Stimulated activated memory B cell treated with anti-CD40 and anti-IgM and Interleukin-4, amounts not matched to agents 10 μg/mL and 1 μg/mL and 100 μg/mL, for 72 hours (primary cell): ENCODE measurements at places on chromosomes 12 and 14.

DNA sequence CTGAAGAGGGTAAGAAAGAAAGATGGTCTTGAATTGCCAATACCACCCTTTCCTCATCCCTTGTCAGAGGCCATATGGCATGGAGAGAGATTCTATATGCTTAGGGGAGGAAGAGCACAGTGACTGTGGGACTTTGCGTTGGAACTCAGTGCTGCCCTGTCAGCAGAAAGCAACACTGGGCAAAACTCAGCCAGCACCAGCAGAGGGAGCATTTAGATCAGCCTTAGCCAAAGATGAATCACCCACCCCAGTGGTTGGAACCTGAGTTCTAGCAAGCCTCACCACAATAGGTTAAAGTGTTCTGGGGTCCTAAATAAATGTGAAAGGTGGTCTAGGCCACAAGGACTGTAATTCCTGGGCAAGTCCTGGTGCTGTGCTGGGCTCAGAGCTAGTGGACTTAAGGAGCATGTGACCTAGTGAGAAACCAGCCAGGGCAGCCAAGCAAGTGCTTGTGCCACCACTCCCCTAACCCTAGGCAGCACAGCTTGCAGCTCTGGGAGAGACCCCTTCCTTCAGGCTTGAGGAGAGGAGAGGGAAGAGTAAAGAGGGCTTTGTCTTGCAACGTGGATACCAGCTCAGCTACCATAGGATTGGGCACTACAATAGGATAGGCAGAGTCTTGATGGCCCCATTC is 11.4 kb upstream of the BCAT1 start:
- ATAC-seq = peak; percentile 75

- peak; percentile 28 for ATAC-seq
Measured at GRCh38 chr12:105329926-105330282, 587 bp upstream of the C12orf75 start.

DNA sequence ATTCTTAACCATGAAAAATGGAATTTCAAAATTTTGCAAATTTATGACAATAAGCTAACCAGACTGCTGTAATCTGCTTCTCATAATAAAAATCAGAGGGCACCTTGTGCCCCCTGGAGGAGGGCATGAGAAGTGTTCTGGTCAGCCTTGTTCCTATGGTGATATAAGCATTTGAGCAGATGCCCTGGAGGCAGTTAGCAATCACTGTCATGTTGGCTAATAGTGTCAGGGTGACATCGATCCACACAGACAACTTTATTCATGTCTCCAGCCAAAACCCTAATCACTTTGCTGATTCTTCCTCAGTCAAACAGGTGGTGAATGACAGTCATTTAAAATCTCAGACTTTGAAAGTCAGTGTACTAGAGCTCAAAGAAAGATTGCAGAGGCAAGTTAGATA is 943.0 kb downstream of the GALC start:
- ATAC-seq = no peak

DNA sequence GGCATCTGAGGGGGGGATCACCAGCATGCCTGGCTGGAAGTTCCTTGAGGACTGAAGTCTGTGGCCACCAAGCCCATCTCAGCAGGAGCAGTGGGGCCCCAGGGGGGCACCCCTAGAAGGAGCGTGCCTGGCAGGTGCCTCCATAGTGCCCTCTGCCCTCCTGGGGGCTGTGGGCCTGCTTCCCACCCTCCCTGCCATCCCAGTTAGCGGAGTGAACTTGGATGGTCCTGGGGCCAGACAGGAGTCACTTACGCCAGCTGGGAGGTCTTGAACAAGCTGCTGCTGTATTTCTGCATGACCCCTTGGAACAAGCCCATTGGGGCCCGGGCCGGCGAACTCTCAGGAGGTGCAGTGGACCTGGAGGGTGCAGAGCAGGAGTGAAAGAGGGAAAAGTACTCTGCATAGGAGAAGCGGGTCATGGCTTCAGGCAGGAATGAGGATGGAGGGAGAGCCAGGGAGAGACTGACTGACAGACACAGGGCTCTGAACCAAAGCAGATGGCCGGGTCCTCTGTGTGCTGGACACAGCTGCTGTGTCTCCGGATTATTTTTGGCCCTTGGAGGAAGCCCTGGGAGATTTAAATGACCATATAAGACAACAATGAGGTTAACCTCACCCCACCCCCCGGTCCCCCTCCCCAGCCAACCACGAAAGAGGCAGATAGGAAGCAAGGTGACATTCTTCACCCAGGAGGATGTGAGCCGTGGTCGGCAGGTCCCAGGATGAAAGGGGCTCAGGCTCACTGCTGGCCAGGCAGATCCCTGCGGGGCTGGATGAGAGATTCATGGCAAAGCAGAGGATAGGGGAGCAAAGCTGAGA is 19.6 kb downstream of the ASB2 start:
- no peak for ATAC-seq

GRCh38 chr12:39814626-39815025 is 195.0 kb upstream of the ABCD2 start:
- ATAC-seq = no peak

GRCh38 chr12:102169922-102170621 is 27.6 kb downstream of the PMCH start:
- no peak for ATAC-seq

GRCh38 chr12:4412465-4412864 is 33.0 kb upstream of the FGF23 start:
- no peak for ATAC-seq

DNA sequence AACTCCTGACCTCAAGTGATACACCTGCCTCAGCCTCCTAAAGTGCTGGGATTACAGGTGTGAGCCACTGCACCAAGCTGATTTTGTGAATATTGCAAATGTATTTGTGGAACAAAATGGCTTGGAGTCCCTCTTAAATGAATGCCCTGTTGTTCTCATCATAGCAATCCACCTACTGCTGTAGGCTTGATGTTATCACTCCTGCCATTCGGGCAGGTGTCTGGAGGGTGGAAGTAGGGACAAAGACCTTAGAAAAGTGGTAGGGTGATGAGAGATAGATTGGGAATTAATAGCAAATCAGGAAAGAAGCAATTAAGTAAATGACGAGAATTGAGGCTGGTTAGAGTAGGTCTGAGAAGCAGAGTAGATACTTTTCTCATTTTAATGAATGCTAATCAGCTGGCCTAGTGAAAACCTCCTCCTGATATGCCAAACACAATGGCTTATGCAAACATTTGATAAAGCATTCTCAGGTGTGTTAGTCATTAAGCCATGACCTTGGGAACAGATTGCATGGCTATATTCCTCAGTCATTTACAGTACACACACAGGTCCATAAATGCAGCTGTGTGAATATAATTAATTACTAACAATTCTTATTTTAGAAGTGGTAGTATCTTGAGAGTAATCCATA is 60.5 kb upstream of the USP44 start:
- ATAC-seq = no peak

DNA sequence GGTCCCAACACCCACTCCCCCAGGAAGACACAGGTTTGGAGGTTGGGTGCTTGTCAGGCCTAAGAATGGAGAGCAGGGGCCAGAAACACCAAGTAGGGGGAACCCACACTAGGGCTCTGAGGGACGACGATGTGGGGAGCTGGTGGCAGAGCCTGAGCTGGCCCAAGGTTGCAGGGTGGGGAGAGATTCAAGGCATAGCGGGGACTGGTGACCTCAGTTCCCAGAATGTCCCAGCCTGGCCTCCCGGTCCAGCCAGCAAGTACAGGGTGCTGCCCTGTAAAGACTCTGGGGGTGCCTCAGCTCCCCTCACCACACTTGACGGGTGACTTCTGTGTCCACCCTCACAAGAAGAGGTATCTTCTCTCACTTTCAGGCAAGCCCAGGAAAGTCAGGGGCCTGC is 86.7 kb downstream of the ALG10 start:
- no peak for ATAC-seq

DNA sequence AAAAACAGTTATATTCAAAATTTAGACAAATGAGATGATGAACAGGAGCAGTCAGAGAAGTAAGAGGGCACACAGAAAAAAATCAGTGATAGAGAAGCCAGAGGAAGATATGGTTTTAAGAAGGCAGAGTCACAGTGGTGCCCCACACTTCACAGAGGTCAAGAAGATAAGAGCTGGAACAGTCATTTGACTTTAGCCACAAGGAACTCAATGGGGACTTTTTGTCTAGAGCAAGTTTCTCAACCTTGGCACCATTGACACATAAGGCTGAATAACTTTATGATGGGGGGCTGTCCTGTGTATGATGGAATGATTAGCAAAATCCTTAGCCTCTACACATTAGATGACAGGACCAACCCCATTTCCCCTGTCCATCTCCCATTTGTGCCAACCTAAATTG is 172.8 kb upstream of the PLEKHG7 start:
- ATAC-seq = peak; percentile 57

GRCh38 chr12:40834321-40834720 is 142.1 kb downstream of the CNTN1 start:
- ATAC-seq = no peak

DNA sequence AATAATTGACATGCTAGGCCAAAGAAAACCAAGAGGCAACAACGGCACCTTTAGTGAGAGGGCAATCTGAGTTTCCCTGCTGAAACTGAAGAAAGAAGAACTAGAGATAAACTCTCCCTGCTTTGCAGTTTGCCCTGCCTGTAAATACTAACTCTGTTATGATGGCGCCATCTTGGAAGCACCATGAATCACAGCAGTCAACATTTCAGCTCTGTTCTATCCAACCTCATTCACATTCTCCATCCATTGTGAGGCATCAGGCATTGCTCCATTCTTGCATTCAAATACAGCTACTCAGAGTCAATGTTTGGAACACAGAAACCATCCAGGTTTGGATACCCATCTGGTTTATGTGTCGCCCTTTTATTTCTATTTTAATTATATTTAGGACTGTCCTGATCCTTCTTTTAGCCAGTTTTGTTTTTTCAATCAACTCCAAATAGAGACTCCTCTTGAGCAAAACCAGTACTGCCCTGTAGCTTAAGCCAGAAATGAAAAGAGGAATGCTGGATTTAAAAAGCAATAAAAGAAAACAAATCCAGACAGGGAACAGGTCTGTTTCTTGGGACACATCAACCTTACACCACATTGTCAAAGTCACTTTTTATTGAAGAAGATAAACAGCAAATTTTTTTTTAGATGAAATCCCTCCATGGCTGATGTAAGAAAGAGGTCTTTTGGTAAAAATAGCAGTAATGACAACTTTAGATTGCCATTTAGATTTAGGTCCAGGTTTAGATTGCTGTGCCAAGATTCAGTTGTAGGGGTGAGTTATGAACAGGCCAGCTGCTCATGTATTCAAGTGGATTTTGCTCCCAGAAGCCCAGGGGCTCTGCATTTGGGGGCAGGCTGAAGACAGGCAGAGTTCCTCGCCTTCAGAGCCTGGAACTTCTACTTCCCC is 33.3 kb upstream of the PPM1A start:
- no peak for ATAC-seq

- ATAC-seq = no peak
Measured at GRCh38 chr12:31772685-31773222, 43.9 kb upstream of the AMN1 start.

GRCh38 chr12:25827747-25828146 is 130.7 kb upstream of the RASSF8 start:
- ATAC-seq = no peak

DNA sequence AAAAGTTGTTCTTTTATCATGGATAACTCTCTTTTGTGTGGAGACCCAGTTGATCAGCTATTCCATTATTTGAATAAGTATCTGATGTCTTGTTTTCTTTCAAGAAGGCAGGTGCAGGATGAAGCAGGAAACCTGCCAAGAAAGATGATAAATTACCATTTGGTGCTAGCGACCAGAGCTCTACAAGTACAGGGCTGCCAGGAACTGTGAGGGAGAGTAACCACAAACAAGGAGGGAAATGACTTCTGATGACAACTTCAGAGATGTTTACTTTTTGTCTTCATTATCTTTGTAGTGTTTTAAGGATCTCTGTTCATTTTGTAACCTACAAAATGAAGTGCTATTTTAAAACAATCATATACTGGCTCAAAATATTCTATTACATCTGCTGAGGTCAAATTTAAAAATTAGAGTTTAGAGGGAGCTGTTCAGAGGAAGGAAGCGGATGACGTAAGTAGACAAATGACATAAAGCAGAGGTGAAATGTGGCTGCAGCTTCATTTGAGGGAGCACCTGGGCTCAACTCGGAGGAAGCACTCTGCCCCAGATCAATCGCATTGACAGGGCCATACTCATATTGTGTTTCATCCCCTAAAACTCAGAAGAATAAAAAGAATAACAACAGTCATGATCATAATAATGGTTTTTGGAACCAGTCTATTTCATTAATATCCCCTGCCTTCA is 226.8 kb downstream of the C12orf42 start:
- ATAC-seq = no peak

- ATAC-seq = no peak
Measured at GRCh38 chr14:92969871-92970270, 46.9 kb downstream of the CHGA start.

- no peak for ATAC-seq
Measured at GRCh38 chr12:92877904-92878303, 51.2 kb downstream of the EEA1 start.

- ATAC-seq = no peak
Measured at GRCh38 chr14:71322655-71323250, 415.5 kb downstream of the PCNX1 start.

DNA sequence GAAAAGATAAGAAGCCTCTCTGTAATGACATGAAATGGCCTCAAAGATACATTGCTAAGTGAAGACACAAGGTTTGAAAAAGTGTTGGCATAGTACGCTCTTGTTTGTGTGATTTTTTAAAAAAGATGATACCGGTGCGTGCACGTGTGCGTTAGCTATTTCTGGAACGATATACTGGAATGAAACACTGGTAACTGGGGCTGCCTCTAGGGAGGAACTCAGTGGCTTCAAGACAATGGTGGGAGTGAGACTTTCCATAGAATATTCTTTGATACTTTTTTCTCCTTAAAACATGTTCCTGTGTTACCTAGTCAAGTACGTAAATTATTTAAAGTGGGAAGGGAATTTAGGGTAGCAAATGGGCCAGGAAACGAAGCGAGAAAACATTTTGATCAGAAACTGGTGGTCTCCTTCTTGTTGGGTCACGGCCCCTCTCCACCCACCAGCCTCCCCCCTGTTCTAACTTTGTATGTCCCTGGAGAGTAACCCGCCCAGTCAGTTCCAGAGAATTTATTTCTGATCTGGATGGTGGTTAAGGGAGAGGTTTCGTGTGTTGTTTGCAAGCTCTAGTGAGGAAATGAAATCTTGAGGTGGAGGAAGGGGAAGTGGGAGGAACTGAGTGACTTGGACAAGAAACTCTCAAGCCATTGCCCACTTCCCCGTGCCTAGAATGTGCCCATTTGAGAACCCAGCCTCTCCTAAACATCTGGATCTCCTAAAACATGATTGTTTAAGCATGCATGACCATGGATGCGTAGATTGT is 6.6 kb downstream of the FGF6 start:
- ATAC-seq = peak; percentile 83

DNA sequence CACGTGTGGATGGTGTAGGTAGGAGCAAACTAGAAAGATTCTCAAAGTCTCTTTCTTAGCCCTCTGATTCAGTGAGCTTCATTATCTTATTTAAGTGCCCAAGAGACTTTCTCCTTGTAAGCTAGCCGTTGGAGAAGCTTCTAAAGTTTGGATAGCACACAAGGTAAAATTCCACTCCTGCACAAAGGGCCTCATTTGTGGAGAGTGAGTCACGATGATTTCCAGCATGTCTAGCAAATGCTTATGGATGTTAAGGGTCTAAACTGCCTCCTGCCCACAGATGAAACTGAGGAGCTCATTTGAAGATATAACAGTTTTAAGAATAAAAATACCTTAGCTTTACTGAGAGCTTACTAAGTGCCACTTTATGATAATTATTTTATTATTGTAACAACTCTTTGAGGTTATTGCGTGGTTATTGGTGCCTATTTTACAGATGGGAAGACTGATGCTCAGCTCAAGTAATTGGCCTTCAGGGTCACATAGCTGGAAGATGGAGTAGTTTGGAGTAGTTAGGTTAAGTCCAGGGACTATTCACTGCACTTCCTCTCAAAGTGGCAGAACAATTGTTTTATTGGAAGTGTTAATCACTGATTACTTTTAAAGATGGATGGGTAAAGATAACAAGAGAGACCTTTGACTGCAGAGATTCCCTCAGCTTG is 78.7 kb upstream of the HIF1A start:
- ATAC-seq = no peak
